ENCODE measurements at places on chromosomes 5 and 9.

DNA sequence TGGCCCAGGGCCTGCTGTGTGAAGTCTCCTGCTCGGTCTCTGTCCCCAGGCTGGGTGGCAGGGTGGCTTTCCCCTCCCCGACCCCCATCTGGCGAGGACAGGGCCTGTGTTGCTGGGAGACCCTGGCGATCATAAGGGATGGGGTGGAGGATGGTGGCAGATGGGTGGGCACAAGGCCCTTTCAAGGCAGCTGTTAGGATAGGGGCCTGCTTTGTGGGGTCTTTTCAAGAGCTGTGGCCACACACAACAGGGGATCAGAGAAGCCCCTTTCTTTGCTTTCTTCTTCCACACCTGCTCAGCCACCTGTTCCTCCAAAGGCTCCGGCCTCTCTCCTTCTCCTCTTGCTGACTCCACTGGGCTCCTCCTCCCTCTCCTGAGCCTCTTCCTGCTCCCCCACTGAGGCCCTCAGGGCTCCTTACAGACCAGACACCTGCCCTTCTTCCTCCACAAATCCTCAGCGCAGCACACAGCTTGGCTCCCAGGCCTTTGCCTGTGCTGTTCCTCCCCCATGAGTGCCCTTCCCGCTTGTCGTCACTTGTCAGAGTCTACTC is 15.0 kb upstream of the NEURL1B start:
- no peak for DNase-seq

- no peak for DNase-seq
Observed at GRCh38 chr5:168950241-168950951, 350.5 kb downstream of the SLIT3 start.

DNA sequence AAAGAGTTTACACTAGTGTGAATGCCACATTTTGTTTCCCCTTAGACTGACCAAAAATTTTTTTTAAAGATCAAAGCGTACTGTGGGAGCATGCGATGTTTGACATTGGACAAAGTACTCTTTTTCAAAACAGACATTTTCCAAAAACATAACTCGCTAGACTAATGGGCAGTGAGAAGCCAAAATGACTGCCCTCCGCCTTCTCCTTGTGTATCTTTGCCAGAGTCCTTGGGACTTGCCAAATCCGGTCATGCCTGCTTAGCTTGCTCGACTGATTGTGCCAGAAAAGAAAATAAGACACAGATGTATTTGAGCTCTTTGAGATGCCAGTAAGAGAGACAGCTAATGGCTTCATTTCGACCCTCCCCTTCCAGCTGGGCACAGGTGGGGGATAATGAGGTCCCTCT is 157.5 kb downstream of the MAPKAP1 start:
- DNase-seq, result no peak

DNA sequence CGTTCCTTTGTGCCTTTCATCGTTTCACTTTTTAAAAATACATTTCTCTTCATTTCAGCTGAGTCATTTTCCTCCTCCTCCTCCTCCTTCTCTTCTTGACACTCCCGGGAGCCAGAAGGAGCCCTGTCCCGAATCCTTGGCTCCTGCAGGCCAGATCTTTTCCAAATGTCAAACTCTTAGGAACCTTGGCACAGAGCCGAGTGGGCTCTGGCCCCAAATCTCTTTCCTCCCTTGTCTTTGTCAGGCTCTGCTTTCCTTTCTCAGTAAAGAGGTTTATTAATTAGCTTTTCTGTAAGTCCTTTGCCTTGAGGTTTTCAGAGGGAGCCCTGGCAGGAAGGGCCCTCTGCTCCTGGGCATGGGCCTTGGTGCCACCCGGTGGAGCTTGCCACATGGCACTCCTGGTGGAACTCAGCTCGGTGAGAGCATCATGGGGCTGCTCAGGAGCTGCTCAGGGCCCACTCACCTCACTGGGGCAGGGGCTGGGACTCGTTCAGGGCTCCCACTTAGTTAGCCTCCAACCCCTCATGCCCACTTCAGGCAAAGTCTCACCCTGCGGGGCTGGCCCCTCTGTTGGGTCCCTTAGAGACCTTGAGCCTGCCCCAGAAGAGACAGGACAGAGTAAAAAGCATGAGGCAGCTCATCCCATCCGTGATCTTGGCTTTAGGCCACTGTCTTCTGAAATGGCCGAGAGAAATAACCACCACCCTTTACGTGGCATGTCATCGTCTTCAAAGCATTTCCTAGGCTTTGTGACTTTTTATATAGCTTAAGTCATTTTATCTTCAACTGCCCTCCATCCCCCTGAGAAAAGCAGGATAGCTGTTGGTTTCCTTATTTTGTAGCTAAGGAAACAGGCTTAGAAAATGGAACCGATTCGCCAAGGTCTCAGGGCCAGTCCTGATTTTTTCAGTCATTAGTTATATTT is 17.1 kb downstream of the STC2 start:
- DNase-seq, result no peak

GRCh38 chr9:19022206-19022605 is 10.8 kb downstream of the SAXO1 start:
- DNase-seq, result no peak

GRCh38 chr5:115507681-115508080 is 36.9 kb downstream of the FEM1C start:
- no peak for DNase-seq

GRCh38 chr5:95083606-95084005 is 201.3 kb downstream of the MCTP1 start:
- DNase-seq, result no peak

GRCh38 chr5:146283344-146283761 is 55.3 kb upstream of the POU4F3 start:
- DNase-seq, result no peak

- DNase-seq, result no peak
Observed at GRCh38 chr5:128838623-128839022, 126.7 kb upstream of the SLC27A6 start.

DNA sequence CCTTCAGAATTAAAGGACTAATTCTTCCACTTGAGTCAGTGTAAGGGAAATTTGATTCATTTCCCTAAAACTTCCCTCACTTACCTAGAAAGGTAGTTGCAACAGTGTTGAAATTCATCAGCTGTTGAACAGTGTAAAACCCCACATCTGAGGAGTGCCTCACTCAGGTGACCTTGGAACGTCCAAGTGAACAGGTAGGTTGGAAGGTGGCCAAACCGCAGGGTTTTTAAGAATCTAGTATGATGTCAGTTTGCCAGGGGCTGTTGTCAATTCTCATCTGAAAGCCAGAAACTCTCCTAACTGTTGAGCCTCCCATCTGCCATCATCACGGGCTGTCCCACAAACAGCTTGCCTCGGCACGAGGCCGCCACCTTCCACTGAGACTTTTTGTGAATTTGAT is 105.7 kb downstream of the TMEM174 start:
- no peak for DNase-seq

DNA sequence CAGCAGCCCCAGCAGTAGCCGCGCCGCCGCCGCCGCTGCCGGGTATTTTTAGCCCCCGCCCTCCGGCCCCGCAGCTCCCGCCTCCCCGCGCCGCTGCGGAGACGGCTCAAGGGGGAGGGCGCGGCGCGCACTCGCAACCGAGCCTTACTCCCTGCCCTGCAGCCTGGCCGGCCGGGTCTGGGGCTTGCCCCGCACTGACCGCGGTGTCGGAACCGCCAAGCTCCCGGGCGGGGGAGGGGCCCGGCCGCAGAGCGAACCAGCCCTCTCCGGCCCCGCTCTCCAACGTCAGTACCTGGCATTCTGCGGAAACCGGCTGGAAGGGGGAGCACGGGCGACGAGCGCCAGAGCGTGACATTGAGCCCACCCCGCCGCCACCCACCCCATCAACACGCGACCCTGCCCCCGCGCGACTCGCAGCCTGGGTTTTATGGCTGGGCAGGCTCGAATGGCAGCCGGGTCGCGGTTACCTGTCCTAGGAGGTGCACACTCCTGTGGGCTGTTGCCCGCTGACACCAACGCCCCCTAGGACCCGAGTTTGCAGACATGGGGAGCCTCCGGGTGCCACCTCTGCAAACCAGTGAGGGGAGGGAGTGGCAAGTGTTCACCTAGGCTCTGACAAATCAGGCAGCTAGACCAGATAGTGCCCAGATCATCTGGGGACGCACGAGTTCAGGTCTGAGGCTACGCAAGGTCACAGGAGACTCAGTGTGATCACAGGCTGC is at the start of gene ACSL6:
ACSL6 (minus strand) TSS at position 37 of the 722 bp plus-strand sequence. CDS start 105 bp downstream, outside the sequence.
- DNase-seq, result peak; percentile 11

DNA sequence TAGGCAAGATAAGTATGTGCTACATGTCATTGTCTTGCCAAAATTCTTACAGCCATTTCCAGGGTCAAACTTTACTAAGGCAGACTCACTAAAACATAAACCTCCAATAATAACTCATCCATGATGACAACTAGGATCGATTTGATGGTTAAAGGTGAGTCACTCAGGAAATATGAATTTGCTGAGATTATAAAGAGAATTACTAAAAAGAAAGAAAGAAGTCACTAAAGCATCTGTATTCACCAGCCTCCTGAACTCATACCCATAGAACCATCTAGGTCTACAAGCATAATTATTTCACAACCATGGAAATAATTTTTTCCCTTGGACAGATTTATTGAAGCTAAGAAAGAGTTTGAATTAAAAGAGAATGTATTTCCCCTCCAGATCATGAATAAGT is 258.6 kb downstream of the TLE1 start:
- no peak for DNase-seq

DNA sequence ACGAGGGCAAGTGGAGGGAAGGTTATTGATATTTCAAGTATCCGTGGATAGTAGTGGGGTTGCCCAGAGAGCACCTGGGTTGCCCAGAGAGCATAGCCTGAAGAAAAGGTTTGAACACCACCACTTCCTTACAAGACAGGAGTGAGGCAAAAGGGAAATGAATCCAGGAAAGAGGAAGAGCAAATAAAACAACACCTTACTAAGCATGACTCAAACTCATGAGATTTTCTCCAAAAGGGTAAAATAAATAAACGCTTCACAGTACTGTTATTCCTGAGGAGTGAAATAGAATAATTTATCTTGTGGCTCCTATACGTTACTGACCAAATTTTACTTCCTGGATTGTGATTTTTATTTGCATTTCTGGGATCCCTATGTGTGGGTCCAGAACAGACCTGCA is 65.2 kb upstream of the PTPRD start:
- no peak for DNase-seq

DNA sequence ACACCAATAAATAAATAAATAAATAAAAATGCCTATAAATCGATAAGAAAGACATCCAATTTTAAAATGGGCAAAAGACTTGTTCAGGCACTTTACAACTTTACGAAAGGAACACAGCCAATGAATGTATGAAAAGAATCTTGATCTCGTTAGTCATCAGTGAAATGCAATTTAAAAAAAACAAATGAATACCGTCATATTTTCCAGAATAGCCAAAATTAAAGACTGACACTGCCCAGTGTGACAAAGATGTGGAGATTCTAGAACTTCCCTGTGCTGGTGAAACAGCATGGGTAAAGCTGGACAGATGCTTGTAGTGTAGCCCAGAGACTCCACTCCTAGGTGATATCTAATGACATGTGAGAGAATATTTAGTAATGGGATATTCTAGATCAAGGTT is 127.1 kb downstream of the GOLPH3 start:
- DNase-seq, result no peak

GRCh38 chr5:154403776-154404387 is 41.9 kb upstream of the SAP30L start:
- no peak for DNase-seq

DNA sequence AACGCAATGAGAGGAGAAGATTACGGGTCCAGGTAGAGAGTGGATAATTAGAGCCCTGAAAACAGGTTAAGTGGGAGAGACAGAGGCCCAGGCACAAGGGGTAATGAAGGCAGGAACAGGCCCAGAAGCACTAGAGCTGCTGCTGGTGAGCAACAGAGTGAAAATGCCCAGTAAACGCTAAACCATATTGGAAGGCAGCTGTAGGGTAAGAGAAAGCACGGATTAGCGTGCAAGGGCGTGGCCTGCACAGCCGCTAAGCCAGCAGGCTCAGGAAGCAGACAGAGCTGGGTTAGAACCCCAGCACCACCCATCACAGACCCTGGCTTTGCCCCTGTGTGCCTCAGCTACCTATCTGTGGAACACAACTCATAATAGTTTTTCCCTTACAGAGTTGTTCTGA is 93.2 kb downstream of the PAX5 start:
- no peak for DNase-seq

DNA sequence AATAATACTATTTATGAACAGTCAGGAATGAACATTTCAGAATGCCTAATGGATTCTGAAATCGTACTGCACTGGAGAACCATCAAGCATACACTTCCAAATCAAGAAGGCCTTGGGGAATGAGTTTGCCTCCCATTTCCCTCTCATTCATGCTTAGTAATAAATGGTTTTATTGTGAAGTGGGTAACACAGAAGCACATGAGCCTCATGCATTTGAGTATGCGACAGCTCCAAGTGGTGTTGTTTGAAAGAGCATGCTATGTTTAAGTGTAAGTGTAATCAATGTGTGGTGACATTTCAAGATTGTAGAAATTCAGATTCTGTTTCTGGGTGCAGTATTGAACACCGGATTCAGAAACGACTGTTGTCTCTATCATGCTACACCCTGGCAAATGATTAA is 60.0 kb downstream of the SGCD start:
- no peak for DNase-seq

DNA sequence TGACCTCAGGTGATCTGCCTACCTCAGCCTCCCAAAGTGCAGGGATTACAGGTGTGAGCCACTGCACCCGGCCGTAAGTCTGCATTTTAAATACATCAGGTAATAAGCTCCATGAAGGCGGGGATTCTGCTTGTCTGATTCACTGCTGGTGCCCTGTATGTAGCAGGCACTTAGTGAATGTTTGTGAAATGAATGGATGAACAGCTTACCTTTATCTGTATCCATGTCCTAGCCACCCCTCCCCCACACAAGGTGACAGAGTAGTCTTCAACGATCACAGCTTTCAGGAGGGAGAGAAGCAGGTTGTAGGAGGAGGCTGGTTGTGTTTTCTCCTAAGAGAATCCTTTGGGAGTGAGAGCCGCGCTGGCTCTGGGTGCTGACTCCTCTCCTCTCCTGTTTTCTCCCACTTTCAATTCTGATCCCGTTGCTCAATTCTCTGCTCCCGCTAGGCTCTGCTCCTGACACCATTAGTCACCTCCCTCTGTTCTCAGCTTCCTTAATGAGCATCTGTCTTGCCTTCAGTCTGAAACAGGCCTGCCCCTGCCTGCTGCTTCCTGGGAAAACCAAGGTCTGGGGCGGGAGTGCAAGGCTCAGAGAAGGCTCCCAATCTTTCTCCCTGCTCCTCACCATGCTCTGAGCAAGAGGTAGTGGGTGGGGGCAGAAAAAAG is 88.8 kb upstream of the CTNNA1 start:
- DNase-seq, result no peak

- peak; percentile 2 for DNase-seq
Observed at GRCh38 chr9:37575921-37576721, at the start of gene FBXO10. FBXO10 (minus strand) TSS chr9:37576380; CDS start chr9:37541768, 34,612 bp downstream.

- DNase-seq, result no peak
Observed at GRCh38 chr9:133242991-133243390, 32.0 kb downstream of the ABO start.

GRCh38 chr9:127931092-127931881 is 710 bp upstream of the PIP5KL1 start:
- DNase-seq, result no peak
